Sigmoid colon (tissue), 7 donors: ENCODE measurements at places on chromosomes 12 and 14. TPM values are rescaled to one million over a fixed set of nuclear protein-coding genes. Genes with fewer than 3 reads are reported as not detected.

- DNase-seq = no peak
Measured at GRCh38 chr12:111425655-111426054, 19.9 kb downstream of the SH2B3 start.

DNA sequence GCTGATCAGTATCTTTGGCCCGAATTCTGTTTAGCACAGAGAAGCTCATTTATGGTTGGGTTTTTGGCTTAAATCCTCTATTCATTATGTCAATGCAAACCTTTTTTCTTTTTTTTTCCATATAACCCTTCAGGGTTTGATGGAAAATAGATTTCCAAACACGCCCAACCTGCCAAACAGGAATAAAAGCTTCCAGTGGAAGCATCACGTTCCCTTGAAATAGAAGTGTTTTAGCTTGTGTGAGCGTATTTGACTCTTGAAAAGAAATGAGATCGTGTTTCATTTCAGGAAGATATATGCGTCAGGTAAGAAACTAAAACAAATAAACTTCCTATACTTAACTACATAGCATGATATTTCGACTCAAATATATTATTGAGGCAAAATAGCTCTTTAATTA, at the start of gene PIK3C2G:
PIK3C2G (plus strand) TSS at position 246 of the 400 bp plus-strand sequence. CDS start 20,564 bp downstream, outside the sequence.
- DNase-seq = no peak

- DNase-seq = no peak
Measured at GRCh38 chr12:105888696-105889095, 250.1 kb downstream of the NUAK1 start.

DNA sequence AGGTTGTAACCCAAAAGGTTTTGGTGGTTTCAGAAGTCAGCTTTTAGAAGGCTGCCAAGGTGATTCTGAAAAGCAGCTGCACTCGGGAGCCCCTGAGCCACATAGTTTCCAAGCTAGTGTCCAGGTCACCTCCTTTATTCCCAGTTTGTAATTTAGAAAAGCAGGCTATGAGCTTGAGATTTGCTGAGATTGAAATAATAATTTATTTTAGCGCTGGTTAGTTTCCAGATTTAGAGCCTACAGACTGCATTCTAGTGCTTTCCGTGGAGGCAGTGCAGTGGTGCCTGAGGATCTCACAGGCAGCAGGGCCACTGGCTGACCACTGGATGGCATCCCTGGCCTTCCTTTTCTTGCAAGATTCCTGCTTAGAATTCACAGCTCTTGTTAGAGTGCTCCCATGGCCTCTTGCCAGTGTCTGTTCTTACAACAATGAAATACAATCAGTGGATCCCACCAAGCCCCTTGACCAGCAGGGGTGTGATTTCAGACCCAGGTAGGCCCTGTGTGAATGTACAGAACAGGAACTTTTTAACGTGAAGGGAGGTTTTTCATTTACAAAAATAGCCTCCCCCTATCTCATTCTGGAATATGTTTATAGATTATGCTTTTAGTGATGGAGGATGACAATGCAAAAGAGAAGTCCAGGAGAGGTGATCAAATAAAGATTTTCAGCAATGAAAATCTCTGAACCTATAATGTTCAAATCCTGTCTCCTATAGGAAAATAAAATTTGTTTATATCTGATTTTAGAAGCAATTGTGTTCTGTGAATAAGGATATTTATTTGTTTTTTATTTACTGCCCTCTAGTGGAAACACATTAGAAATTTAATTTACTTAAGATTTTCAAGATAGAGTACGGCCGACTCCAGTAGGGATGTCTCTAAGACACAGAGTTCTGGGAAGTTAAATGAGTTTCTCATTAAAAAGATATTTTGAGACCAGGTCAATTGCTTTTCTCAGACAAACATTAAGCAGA, 362.1 kb upstream of the STXBP6 start:
- peak; percentile 69 for DNase-seq

DNA sequence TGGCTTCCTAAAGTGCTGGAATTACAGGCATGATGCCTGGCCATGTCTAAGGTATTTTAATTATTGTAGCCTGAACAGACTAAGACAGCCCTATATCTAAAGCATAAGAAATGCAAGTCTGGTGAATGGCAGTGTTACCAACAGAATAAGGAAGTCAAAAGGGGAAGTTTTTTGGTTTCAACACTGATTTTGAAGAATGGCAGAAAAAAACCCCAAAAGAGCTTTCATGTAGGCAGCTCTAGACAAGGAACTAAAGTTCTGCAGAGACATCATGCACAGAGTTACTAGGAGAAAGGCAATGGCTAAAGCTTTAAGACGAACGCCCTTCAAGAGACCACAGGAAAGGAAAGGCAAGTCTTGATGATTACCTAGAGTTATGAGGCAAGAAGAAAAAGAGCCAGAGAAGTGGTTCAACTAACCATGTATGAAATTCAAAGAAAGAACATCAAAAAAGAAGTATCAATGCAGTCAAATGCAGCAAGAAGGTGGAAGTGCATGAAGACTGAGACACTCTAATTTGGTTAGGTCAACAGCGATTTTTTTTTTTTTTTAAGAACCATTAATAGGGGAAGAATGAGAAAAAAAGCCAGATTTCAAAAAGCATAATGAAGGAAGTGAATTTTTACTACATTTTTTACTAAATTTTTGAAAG, 50.8 kb downstream of the RPS6KA5 start:
- no peak for DNase-seq

DNA sequence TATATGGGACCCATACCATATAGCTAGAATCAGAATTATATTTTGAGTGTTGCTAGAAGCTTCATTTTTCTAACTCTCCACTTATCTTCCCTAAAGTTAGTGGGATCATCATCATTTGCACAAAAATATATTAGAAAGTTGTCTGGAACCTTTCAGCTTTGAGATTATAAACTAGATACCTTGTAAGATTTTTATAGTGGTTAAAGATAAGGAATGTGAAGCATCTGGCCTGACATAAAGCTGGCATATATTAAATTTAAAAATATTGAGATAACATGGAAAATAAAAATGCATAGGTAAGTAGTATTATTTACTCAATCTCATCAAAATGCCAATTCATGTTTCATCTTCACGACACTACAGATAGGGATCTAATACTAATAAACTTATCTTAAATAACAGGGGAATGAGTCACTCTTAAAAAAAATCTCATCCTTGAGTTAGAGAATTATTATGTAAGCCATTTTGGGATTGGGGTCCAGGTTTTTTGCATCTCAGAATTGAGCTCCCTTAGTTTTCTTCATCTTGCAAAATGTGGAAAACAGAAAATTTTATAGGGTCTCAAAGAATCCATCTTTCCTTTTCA, 318.5 kb downstream of the KCNC2 start:
- no peak for DNase-seq

DNA sequence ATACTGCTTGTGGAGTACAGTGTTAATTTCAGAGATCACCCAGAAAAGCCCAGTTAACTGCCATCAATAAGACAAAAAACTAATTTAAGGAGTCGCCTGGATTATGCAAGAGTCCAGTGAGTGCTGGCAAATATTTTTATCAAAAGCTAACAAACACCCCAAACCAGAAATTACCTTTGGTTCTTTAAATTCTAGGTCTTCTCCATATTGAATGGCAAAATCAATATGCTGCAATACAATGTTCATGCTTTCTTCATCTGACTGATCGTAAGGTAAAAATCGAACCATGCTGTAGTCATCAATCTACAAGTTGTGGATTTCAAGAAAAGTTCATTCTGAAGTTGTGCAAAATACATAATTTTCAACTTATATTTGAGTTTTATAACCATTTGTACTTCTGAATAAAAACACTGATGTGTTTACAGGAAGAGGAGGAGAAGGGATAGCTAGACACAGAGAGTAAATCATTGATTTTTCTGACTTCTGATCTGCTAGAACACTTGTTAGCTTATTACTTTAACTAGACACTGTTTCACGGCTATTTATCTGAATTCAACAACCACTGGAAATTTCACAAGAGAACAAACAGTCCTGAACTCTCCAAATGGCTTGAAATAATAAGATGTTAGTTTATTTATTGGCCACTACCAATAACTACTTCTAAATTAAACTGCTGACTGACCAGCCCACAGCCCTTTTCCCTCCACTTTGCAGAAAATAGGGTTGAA, 3.6 kb upstream of the ARPC3 start:
- no peak for DNase-seq

DNA sequence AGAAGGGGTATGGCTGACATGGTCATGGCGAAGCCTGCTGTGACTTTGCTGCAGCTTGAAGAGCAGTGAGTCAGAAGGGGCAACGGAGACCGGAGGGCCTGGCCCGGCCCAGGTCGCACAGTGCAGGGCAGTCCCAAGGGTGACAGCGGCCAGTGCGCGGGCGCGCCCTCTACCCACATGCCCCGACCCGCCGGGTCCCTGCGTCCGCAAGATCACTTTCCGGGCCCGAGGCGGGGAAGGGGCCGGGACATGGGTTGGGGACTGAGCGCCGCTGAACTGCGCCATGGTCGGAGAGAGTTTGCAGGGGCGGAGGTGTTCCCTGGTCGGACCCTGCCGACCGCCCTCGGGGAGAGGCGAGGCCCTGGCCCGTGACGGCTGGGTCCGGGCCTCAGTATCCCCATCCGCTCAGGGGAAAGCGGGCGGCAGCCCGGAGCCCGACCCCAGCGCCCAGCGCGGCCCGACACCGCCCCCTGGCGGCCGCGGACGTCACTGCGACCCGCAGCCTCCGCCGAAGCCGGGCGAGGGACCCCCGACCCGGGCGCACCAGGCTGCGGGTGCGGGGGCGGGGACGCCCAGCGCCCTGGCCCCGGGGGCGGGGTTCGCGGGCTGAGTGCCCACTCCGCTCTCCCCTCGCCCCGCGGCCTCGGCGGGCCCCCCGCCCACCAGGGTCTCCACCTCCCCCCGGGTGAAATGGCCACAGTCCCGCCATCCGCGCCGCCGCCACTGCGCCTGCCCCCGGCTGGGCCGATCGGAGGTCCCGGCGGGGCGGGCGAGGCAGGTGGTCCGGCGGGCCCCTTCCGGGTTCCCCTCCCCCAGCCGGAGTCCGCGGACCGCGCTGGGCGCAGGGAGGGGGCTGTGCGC, 7.2 kb upstream of the ANKRD9 start:
- DNase-seq = peak; percentile 78

- no peak for DNase-seq
Measured at GRCh38 chr14:105312973-105313372, 1.6 kb upstream of the PACS2 start.

GRCh38 chr12:92334552-92334951, 188.9 kb upstream of the BTG1 start:
- no peak for DNase-seq

- DNase-seq = peak; percentile 43
Measured at GRCh38 chr14:93719256-93719655, 69.0 kb downstream of the PRIMA1 start.

DNA sequence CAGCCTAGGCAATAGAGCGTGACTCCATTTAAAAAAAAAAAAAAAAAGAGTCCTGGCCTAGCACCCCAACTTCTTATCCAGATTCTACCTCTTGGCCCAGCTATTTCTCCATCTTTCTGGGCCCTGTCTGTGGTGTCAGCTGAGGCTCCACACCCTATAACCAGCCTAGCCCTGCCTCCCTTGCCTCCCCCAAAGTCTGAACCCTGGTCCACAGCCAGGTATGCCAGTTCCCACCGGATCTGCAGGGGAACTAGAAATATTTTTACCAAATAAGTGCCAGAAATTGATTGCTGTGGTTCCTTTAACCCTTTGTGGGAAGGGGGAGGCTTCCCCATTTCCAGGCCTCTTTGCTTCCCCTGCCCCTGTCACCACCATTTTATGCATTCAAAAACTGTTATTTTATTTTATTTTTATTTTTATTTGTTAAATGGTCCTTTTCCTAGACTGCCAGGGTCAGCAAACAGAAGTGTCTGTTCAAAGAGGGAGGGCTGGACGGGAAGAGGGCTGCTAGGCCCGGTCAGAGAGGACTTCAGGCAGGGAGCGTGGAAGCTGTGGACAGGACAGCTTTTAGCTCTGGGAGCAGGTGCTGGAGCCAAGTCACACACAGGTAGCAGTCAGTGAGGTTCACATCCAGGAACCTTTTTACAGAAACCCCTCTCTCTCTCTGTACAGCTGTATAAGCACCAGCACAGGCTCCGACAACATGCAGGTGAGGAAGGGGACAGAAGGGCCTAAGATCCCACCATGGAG, 23.2 kb downstream of the TTC9 start:
- no peak for DNase-seq

CBLN3 gene
- 1.4 TPM for total RNA-seq

PRPH gene
- total RNA-seq = 56.2 TPM

TTLL5 gene
- 18.6 TPM for total RNA-seq

AKAP6 gene
- 41.7 TPM for total RNA-seq

TMTC2 gene
- 72.6 TPM for total RNA-seq

PTGER2 gene
- 0.55 TPM for total RNA-seq

PLD4 gene
- total RNA-seq = 0.28 TPM
